ENCODE measurements at places on chromosomes 11 and 22.

- DNase-seq, result no peak
Observed at GRCh38 chr11:11743216-11743615, 98.6 kb upstream of the USP47 start.

DNA sequence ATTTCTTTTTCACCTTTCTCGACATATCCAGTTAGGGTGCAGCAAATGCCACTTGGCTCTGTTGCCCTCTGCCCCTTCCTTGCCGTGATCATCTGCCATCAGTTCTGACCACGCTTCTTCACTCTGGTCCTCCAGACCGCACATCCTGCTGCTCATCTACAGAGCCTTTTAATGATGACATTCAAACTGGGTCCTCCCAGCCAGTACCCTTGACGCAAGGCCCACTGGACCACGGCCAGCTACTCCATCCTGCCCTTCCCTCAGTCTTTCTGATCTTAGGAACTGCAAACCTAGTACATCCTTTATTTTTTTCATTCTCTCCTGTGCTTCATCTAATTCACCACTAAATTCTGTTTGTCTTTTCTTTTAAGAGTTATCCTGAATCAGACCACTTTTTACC lies 551.8 kb downstream of the NTM start:
- DNase-seq, result no peak

DNA sequence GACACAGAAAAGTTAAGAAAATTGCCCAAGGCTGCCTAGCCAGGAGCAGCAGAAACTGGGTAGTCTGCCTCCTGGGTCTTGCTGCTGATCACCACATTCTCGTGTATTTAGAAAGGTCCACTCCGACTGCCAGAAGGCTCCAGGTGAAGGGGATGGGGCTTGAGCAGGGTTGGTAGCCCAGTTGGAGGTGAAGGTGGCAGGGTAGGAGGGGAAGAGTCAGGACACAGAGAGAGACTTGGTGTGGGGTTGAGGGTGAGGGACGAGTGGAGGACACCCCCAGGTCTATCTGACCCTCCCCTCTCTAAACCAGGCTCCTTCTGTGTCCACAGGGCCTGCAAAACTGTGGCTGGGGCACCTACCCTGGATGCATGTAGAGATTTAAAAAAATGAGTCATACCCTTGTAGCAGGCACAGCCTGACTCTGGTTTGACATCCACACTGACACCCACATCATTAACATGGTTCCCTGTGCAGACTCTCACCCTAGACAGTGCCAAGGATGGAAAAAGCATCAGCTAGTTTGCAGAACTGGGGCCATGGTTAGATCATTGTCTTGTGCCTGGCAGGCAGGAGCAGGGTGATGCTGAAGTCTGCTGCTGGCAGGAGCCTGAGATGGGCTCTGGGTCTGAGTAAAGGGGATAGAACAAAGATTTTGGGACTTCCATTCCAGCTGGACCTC lies 273.2 kb downstream of the TENM4 start:
- no peak for DNase-seq

GRCh38 chr22:31139866-31140716 lies at the start of gene PLA2G3:
Gene PLA2G3, minus strand, starts transcription at chr22:31140508. Its CDS starts 154 bp downstream, at chr22:31140354.
- no peak for DNase-seq

- no peak for DNase-seq
Observed at GRCh38 chr22:46262449-46263215, 511 bp downstream of the PKDREJ start.

GRCh38 chr11:46112961-46113607 lies 8.2 kb downstream of the PHF21A start:
- DNase-seq, result no peak
